NCI-H1105 treated with DMSO at 0.1 percent for 48 hours (cell line): ENCODE measurements at places on chromosomes 4 and X.

DNA sequence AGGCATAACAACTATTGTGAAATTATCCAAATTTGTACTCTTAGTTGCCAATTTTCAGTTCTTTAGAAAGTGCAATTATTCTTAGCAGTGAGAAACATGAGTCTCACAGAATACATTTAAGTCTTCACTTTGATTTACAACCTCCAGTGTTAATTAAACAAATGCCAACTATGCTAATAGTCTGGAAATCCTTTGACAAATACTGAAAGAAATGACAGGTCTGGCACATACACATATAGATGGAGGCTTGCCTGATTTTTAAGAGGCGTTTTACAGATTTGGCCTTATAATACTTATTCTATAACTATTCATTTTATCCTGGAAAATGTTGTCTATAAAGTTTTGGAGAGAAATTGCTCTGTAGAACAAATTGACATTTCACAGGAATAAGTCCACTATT is 320.1 kb downstream of the TRIML1 start:
- no peak for DNase-seq

DNA sequence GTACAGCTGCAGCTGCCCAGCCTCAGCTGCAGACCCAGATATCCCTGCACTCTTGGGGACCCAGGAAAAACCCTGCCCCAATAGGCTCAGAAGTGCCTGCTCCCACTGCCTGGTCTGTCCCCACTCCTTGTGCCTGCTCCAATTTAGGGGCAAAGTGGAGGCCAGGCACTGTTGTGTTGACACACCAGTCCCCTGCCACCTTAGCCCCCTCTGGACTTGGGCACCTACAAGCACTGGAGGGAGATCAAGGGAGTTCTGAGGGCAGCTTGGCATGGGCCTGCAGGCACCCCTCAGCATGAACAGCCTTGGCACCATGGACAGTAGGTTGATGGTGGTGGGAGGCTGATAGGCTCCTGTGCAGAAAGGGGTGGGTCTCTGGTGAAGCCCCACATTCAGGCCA is 2020.8 kb upstream of the ADGRL3 start:
- DNase-seq = no peak

DNA sequence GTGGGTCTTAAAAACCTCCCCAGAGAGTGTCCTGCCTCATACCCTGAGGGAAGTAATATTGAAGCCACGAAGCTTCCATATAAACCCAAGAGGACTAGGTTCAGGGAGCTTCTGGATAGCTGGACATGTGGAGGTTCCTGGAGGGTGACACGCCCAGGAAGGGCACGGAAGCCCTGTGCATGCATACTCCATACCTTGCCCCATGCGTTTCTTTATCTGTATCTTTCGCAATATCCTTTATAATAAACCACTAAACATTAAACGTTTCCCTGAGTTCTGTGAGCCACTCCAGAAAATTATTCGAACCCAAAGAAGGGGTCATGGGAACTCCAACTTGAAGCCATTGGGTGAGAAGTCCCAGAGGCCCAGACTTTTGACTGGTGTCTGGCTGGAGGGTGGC is 45.7 kb upstream of the HPF1 start:
- no peak for DNase-seq

DNA sequence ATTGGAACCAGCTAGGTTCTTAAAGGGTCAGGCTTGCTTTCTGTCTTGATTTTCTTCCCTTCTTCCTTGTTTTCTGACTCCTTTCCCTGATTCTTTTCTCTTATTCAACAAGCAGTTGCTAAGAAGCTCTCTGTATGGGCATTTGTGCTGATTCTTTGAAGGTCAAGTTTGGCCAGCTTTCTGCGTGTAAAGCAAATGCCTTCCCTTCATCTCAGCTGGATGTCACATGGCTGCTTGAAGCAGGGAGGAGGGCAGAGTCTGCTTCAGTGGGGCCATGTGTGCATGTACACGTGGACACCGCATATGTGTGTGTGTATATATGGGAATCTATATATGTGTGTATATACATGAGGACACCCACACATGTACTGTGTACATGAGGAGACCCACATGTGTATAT is 139.9 kb upstream of the ATP6AP2 start:
- no peak for DNase-seq

DNA sequence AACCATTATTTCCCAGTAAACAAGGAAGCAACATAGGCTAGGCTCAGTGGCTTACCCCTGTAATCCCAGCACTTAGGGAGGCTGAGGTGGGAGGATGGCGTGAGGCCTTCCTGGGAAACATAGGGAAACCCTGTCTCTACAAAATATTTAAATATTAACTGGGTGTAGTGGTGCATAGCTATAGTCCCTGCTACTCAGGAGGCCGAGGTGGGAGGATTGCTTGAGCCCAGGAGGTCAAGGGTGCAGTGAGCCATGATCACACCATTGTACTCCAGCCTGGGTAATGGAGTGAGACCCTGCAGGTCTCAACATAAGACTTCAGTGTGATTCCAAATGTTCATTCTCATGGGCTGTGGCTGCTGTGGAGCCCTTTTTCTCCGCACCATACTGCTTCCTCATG is 34.9 kb downstream of the FHDC1 start:
- no peak for DNase-seq

- no peak for DNase-seq
These were observed 130.4 kb upstream of the FRMPD4 start for GRCh38 chrX:12007881-12008280.

GRCh38 chrX:153879741-153880439 is 6.1 kb downstream of the L1CAM start:
- DNase-seq = no peak

GRCh38 chrX:56744996-56745395 is 16.0 kb downstream of the NBDY start:
- DNase-seq = no peak

DNA sequence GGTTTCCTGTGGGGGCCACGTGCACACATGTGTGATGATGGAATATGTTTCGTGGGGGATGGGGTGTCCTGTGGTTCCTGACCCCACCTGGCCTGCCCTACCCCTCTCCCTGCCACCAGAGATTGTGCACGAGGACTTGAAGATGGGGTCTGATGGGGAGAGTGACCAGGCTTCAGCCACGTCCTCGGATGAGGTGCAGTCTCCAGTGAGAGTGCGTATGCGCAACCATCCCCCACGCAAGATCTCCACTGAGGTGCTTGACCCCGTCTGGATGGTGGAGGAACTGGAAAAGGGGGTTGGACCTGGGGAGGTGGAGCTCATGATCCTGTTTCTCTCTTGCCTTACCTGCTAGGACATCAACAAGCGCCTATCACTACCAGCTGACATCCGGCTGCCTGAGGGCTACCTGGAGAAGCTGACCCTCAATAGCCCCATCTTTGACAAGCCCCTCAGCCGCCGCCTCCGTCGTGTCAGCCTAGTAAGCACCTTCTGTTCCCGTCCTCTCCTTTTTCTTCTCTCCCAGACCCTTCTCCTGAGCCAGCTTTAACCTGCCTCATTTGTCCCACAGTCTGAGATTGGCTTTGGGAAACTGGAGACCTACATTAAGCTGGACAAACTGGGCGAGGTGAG is 5.9 kb downstream of the CDK16 start:
- DNase-seq = no peak

DNA sequence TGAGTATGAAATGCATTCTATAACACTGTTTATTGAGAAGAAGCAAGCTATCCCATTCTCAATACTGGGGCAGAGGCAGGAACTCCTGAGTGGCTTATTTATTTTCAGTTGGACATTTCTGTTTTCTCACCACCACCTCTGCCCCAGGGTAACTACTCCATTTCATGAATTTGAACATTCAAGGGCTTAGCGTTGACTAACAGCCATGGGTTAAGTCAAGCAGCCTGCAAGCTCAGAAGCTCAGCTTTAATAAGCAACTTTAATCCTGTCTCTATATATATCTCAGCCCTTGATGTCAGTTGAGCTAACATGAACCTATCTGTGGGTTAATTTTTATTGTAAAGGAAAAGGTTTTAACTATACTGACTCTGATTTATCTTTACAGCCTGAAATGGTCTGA is 93.8 kb downstream of the MBNL3 start:
- no peak for DNase-seq

GRCh38 chr4:107219681-107220080 is 183.6 kb upstream of the DKK2 start:
- no peak for DNase-seq

DNA sequence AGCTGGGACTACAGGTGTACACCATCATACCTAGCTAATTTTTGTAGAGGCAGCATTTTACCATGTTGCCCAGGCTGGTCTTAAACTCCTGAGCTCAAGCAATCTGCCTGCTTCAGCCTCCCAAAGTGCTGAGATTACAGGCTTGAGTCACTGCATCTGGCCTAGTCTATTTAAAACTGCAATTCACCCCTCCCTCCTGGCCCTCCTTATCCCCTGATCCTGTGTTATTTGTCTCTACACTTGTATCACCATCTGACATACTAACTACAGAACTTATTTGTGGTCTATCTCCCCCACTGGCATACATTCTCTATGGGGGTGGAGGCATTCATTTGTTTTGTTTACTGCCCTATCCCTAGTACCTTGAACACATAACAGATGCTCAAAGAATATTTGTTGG is 23.7 kb downstream of the CC2D2A start:
- no peak for DNase-seq

DNA sequence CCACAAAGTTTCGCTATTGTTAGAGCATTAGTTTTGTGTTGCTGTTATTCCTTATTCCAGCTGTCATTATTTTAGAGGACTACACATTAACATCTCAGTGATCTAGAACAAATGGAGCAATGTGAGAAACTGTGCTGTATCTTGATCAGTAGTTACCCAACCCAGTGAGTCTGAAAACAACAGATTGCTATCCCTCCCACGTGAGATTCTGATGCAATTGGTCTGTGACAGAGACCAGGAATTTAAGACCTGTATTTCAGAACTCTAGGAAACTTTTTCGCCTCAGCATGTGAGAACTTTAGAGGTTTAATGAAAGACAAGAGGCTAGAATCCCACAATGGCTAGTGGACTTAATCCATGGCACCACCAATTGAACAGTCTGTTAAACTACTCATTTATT is 35.7 kb upstream of the CDS1 start:
- no peak for DNase-seq

DNA sequence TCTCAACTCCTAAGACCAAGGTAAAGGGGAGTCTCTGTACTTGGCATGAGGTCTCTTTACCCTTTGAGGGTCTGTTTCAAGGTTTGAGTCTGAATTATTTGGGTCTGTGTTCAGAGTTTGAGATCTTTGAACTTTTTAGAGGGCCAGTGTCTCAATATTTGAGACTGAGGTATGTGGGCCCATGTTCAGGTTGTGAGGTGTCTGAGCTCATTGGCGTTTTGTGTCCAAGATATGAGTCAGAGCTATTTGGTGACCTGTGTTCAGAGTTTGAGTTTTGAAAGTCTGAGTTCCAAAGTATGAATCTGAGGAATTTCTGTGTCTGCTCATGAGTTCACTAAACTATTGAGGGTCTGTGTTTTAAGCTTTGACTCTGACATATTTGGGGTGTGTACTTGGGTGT is 36.7 kb upstream of the PAGE4 start:
- no peak for DNase-seq
